ENCODE measurements at places on chromosomes 5 and 9.

DNA sequence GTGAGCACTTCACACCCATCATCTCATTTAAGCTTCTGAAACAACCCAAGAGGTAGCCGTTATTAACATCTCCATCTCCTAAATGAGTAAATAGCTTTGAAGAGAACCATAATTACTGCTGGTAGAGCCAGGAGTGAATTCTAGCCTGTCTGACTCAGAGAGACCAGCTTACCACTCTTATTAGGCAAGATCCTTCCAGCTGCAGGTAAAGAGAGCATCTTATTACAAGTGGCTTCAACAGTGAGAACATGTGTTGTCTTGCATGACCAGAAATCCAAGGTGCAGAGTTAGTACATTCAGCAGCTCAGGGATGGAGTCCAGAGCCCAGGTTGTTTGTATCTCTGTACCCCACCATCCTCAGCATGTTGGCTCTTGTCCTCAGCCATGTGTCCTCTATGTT, 10.9 kb upstream of the AFAP1L1 start:
- ATAC-seq: no peak

DNA sequence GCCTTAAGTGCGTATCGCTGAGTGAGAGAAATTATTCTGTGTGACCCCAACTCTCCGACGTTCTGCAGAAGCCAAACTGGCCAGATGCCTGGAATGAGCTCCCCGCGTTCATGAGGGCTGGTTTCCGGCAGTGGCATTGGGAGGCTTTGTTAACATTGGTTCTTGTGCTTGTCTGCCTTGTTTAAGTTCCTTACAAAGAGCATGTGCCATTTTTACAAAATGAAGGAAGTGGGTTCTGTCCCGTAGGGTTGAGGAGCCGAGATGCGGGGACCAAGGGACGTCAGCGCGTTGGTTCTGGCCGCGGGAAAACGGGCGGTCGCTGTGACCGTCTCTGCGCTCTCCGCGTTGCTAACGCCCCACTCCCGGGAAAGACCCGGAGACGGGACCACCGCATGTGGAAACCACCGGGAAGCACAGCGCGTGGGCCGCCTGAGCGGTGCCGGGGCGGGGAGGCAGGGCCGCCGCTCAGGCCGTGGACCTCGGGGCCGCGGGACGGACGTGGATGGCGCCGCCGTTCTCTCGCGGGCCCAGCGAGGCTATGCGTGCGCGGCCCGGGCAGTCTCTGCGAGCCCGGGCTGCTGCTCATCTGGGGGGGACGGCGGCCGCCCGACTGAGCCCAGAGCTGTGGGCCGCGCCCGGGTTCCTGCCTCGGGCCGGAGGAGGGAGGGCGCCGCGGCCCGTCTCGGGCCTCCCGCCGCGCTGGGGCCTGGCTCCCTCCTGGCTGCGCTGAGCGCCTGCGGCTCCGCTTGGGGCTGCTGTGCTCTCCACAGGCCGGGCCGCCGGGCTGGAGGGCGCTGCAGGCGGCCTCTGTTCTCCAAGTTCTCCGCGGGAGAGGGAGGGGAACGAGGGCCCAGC, 13.4 kb downstream of the RABL6 start:
- no peak for ATAC-seq

- ATAC-seq: no peak
These were observed 26.7 kb upstream of the CAMK4 start for GRCh38 chr5:111197523-111197922.

DNA sequence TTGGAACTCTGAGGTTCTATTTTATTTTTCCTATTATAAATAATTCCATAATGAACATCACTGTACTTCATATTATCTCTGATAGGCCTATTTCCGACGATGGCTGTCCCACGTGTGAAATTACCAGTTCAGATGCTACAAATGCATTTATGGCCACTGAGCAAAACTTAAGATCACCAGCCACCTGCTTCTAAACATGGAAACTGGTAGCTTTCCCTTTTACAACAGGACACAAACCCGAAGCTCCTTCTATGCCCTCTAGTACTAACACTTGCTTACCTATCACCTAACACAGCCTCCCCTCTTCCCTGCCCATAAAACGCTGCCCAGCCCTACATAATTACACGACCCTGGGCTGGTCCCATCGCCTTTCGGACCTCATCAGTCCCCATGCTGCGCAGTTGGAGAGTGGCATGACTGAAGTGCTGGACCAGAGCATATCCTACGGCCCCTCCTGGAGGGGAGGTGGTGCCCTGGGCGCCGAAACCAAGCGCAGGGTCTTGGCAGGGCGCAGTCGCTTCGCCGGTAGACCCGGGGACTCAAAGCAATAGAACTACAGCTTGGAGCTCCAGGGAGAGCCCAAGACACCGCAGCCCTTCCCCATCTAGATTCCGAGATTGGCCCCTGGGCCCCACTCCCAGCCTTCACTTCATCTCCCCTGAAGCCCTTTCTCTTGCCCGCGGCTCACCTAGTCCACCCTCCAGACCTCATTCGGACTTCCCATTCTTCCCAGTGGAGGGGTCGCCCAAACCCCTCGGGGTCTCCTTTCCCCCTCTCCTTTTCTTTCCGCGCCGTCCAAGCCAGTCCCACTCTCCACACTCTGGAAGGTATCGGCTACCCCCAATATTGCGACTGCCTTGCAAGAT, 1.0 kb upstream of the SAP30L start:
- no peak for ATAC-seq

Measured in activated CD4-positive, CD25-positive, alpha-beta regulatory T cell treated with anti-CD3 and anti-CD28 coated beads, Interleukin-2, amount 50 U/mL, for 24 hours (primary cell).